ENCODE measurements at places on chromosomes 2 and 18.

DNA sequence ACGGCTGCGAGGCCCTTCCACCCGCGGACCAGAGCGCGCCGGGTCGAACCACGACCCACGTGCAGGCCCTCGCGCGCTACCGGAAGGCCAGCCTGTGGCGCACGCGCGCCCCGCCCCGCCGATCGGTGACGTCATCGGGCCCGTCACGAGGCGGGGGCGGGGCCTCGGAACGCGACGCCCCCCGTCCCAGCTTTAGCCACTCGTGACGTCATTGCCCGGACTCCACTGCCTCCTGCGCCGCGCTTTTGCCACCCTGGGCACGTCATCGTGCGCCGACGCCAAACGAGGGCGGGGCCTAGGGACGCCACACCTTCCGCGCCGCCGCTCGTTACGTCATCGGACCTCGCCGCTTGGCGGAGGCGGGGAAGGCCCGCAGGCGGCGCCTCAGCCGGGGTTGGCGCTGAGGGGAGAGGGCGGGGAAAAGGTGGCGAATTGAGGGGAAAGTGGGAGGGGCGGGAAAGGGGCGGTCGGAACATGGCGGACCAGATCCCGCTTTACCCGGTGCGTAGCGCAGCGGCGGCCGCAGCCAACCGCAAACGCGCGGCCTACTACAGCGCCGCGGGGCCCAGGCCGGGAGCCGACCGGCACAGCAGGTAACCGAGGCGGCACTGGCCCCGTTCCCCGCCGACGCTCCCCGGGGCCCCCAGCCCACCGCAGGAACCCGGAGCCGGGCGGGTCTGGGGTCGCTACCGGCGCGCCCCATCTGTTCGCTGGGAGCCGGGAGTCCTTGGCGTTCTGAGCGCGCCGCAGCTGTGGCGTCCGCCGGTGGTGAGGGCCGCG, at the start of gene ATP9B:
TSS of gene ATP9B (plus strand) at position 458 of the 780 bp plus-strand sequence. CDS start at position 475, 17 bp downstream.
- DNase-seq = peak; percentile 98

GRCh38 chr2:42841344-42841743, 49.0 kb upstream of the HAAO start:
- no peak for DNase-seq

GRCh38 chr2:60554646-60555065, 1.2 kb upstream of the BCL11A start:
- DNase-seq = no peak

GRCh38 chr2:84865181-84865783, 15.6 kb downstream of the TRABD2A start:
- DNase-seq = peak; percentile 53

- DNase-seq = no peak
Observed at GRCh38 chr2:98028931-98029717, 33.4 kb upstream of the TMEM131 start.

- DNase-seq = no peak
Observed at GRCh38 chr2:141654311-141654710, 476.5 kb downstream of the LRP1B start.

DNA sequence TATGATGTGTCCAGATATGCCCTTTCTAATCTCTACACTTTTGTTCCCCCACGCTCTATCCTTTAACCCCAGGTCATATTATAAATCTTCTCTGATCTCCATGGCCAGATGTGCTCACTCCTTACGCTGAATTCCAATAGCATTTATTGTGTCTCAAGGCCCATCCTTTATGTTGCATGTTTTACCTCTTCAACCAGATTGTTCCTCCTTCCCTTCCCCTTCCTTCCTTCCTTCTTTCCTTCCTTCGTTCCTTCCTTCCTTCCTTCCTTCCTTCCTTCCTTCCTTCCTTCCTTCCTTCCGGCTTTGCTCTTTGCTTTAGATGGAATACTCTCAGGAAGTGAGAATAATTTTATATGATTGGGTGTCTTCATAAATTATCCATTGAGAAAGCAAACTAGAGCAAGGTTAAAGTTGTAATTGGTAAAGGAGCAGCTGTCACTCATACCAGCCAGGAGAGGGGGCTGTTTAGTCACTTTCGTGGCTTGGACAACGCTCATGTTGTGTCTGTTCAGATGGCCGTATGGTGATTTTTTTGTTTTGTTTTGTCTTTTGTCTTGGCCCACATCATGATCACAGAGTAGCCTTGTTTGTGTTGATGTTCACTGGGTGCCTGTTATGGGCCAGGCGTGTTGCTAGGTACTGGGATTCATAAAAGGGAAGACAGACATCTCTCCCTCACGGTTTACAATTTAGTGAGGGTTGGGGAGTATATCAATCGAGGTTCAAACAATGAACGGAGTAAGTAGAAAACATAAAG, 68.0 kb downstream of the DAW1 start:
- peak; percentile 13 for DNase-seq

GRCh38 chr2:98692090-98693054, 38.6 kb downstream of the MGAT4A start:
- no peak for DNase-seq

- DNase-seq = no peak
Observed at GRCh38 chr2:72759755-72760154, 66.1 kb downstream of the EXOC6B start.

GRCh38 chr2:8355102-8355859, 326.6 kb upstream of the ID2 start:
- no peak for DNase-seq

DNA sequence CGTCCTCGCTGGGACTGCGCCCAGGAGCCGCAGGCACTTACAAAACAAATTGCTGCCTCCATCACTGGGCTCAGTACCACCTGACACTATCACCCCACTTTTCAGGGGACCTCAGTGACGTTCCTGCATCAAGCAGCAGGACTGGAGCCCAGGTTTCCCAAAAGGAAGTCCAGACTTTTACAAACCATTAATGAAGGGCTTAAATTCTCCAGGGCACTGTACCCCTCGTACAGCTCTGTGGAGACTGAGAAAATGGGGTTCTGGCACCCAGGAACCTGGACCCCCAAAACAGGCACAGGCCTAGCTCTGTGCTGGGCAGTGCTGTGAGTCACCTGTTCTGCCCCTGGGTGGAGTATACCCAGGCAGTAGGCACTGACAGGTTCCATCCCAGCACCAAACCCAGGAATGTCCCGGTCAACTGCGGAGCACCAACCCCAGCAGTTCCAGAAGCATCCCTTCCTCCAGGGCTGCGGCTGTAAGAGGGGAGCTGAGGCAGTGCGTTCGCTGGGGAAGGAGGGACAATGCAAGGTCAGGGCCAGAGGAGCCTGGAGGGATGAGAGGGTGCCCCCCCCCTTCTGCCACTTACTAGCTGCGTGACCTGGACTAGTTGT, 24.6 kb upstream of the NOTO start:
- no peak for DNase-seq

- DNase-seq = no peak
Observed at GRCh38 chr18:46301081-46301480, 196.9 kb downstream of the HAUS1 start.

DNA sequence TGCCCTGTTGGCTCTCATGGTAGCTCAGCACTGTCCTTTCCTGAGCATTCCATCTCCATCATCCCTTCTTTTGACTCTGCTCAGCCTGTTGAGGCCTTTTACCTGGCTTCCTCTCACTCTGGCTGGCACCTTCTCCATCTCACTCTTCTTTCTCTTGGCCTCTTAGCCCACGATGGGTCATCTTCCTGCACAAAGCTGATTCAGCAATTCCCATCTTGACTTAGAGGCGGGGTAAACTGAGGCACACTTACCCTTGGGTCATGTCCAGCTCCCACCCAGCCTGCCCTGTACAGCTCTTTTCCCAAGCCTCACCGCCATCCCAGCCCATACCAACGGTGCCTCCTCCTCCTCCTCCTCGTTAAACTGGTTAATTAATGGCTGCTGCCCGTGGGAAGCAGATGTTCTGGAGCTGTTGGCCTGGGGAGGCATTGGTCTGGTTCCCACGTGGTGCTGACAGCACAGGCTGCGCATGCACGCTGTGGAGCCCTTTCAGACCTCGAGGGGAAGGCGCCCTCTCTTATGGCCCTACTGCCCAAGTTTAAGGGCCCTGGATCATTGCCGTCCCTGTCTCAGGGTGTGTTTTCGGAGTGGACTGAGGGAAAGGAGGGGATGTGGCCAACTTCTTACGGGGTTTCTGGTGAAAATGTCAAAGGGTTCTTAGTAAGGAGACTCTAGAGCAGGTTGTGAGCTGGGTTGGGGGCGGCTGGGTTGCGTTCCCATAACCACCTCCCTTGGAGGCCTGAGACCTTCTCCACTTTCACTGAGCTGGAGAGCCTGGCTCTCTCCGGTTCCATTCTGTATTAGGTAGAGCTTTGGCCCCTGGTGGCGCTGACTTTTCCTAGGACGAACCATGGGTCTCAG, 10.9 kb downstream of the WNT10A start:
- peak; percentile 23 for DNase-seq

DNA sequence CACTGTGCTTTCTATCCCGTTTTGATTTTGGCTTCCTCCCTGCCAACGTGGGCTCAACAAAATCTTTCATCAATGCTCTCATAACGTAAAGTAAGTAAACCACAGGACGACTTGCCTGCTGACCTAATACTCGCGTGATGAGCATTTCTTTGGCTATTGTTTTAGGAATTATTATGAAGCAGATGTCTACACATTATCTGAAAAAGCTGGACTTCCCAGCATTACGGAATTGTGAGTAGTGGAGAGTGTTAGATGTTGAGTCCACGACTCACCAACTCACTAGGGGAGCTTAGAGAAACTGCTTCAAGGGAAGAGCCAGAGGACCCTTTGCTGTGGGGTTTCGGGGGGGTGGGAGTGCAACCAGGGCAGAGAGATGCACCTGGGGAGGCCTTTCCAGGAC, 21.9 kb downstream of the HJURP start:
- DNase-seq = no peak

- DNase-seq = no peak
Observed at GRCh38 chr2:238155761-238156694, 2.7 kb upstream of the ERFE start.

DNA sequence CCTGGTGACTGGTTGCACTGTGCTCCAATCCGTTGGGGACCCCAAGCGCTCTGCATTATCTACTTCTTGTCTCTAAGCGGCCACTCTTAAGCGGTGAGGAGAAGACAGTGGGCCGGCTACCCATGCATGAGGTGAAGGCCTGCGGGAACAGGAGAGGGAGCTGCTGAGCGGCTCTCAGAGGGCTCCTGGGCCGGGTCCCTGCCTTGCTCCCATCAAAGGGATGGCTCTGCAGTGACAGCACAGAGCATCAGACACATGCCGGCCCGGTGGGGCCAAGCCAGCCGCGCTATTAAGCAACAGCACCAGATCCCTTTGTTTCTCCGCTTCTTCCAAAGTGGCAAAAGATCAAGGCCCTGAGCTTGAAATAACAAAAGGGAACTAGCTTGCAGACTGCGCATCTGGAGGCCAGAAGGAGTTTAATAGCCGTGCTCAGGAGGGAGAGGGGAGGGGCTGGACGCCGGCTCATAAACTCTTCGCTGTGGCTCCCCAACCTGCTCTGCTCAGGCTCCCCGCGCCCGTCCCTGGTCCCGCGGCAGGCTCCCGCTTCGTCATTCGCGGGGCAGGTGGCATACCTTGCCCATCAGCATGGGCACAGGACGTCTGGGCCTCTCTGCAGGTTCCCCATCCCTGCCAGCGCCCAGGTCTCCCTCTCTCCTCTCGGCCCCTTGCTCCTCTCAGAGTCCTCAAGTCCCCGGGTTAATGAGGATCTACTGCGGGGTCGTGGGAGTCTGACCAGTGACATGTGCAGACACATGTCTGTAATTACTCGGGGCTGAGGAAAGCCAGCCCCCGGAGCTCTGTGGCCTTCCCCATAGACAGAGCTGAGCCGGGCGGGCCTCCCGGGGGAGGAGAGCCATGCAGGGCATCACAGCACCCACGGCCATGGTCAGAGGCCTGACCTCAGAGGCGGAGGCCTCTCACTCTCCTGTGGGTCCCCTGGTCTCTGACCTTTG, 96.7 kb downstream of the ASB1 start:
- DNase-seq = peak; percentile 97

Measured in foreskin fibroblast (primary cell).